H9 (cell line): ENCODE measurements at places on chromosomes 5 and 9. TPM values are rescaled to one million over a fixed set of nuclear protein-coding genes. Genes with fewer than 3 reads are reported as not detected.

DNA sequence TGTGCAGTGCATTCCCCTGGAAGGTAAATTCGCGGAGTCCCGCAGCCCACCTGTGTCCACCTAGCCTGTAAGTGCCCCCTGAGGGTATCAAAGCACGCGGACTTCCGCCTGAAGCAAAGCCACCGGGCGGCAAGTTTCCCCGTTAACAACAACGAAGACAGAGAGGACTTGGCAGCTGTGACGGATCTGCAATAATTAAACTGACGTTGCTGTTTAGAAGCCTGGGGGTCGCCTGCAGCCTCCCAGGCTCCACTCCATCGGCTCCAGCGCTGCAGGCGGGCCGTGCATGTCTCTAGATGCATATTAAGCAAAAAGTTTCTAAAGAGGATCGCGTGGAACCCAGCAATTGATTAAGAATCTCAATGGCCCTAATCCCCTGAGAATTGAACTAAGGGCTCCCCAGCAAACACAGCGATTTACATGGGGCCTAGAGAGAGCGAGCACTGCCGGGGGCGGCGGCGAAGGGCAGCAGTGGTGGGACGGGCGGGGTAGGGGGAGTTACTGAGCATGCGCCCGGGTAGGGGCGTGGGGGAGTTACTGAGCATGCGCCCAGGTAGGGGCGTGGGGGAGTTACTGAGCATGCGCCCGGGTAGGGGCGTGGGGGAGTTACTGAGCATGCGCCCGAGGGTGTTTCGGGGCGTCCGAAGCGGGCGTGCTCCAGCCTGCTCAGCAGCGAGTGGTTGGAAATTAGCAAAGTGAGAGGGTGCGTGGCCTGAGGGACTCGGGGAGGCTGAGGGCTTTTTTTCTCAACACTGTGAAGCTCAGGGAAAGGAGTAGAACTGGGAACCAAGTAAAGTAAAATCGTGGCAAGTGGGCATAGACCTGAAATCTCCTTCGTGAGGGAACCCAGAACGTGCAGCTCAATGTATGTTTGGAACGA, 255.2 kb downstream of the DOCK8 start:
- peak; percentile 92 for DNase-seq

The FOXD4L5 gene
- 0.13 TPM in 1 of 2 replicates, not detected in the other for total RNA-seq

GRCh38 chr9:91515074-91515687, 91.5 kb upstream of the NFIL3 start:
- no peak for DNase-seq

DNA sequence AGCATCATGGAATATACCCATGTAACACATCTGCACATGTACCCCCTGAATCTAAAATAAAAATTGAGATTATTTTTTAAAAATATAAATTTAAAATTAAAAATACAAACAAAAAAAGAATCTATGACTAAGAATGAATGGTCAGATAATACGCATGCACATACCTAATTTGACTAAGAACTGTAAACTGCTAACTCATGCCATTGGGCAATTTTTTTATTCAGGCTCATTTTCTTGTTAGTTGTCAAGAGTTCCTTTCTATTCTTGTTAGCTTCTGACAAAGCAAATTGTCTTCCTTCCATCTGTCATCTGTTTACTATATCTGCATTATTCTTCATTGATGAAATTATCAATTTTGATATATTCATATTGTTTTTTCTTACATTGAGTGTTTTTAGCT, 69.5 kb upstream of the HAND1 start:
- DNase-seq: no peak

GRCh38 chr9:68669218-68669617, 35.8 kb upstream of the PIP5K1B start:
- no peak for DNase-seq

DNA sequence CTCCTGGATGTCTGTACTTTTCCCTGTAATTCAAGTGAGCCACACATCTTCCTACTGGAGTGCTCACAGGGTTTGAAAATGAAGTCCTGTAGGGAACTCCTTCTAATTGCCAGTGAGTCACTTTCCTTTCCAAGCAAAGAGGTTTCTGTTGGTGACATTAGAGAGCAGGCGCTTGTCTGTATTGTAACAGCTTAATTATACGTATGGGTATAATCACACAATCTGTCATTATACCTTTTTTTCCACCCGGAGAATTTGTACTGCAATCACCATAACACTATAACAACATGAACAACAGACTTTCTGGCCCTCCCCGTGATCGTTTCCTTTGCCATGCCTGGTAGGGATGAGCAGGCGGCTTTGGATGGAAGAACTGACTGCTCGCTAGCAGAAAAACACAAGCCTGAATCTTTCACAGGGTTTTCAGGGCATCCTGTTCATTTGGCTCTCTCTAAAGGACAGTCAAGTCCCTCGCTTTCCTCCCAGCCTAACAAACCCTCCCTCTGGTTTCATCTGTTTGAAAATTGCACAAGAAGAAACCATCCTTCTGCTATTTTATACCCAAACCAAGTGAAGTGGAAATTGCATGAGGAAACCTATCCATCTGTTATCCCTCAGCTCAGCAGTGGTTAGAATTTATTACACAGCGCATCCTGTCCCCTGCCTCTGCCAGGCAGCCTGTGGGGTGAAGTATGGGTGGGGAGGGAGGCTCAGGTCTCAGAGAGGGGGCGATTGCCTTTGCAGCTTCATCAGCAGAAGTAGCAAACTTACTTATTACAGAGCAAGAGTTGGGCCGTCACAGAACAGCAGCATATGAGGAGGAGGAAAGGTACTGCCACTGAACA, 307.0 kb upstream of the TLE4 start:
- DNase-seq: no peak

DNA sequence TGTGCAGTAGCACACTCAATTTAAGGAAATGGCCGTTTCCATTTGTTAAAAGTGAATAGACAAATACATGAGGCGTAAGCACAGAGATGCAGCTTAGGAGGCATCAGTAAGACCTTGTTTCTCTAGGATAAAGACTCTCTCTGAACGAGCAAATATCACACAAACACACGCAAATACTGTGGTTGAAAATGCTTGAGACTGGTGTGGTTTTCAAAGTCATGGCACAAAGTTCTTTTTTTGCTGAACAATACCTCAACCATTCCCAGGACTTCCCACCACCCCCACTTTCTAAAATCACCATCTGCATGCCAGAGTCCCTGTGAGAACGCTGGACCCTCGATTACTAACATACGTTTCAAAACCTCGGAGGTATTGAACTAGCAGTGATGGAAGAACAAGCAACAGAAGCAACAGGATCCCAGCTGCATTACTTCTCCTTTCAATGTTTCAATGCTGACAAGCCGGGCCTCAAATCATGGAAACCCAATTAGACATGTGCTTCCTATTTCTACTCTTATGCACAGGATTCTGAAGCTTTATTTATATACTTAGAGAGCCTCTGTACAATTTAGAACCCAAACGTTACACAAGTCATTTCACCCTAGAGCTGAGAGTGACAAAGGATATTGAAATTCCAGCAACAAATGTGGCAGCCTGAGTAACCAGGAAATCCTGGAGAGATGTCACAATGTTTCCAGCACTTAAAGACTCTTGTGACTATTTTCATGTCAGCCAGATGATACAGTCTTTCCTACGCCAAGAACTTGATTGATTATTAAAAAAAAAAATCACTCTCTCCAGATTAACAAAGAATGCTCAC, 63.9 kb downstream of the CDC14B start:
- no peak for DNase-seq

- DNase-seq: no peak
These were observed 159.1 kb downstream of the LRRC70 start for GRCh38 chr5:62737766-62738165.

- no peak for DNase-seq
These were observed 30.4 kb upstream of the NOTCH1 start for GRCh38 chr9:136576269-136576626.

DNA sequence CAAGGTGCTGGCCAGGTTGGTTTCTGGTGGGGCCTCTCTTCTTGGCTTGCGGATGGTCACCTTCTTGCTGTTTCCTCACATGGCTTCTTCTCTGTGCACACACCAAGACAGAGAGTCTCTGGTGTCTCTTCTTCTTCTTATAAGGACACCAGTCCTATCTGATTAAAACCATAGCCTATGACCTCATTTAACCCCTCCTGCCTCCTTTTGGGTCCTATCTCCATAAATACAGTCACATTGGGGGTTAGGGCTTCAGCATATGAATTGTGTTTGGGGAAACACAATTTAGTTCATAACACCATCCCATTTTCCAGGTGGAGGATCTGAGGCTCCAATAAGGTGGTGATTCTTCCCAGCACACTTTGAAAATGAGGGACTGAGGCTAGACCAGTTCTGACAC, 80.4 kb downstream of the SPRY4 start:
- DNase-seq: no peak

The COX7C gene
- total RNA-seq: 1,292 and 1,315 TPM in 2 replicates

GRCh38 chr9:6149315-6149714, 66.3 kb upstream of the IL33 start:
- DNase-seq: no peak

The ROPN1L gene
- total RNA-seq: 0.37 TPM in 1 of 2 replicates, not detected in the other

- no peak for DNase-seq
These were observed at the start of gene PBX3 for GRCh38 chr9:125747053-125747764. TSS of gene PBX3 (plus strand) at chr9:125747373.

DNA sequence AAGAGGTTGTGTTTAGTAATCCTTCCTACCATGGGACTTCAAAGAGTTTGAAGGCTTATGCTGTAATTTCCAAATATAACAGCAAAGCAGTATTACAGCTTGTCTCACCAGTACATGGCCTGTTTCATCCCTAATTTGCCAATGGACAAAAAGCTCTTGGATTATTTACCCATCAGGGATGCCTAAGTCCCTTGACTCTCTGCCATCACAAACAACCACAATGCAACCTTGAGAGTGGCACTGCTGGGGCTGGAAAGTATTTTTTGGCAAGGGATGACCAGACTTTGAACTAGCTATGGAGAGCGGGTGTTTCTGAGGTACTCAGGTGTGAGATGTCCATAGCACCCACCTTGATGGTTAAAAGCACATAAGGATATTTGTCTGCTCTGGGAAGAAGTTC, 9.1 kb downstream of the MAMDC2 start:
- DNase-seq: no peak

DNA sequence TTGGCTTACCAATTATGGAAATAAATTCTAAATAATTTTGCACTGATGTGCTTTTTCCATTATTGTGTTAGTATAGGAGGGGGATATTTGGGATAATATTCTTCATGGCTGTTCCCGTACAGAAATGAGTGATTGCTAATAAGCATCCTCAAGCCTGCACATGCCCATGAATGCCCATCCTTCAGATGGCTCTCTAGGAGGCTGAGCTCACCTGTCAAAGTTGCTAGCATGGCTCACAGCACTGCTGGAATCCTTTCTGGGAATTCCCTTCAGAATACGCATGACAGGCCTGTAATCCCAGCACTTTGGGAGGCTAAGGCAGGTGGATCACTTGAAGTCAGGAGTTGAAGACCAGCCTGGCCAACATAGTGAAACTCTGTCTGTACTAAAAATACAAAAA, 124.1 kb downstream of the NXNL2 start:
- DNase-seq: no peak

The ADGRV1 gene
- 55.4 and 64.8 TPM in 2 replicates for total RNA-seq

GRCh38 chr5:96896806-96897205, 20.5 kb downstream of the ERAP2 start:
- no peak for DNase-seq

DNA sequence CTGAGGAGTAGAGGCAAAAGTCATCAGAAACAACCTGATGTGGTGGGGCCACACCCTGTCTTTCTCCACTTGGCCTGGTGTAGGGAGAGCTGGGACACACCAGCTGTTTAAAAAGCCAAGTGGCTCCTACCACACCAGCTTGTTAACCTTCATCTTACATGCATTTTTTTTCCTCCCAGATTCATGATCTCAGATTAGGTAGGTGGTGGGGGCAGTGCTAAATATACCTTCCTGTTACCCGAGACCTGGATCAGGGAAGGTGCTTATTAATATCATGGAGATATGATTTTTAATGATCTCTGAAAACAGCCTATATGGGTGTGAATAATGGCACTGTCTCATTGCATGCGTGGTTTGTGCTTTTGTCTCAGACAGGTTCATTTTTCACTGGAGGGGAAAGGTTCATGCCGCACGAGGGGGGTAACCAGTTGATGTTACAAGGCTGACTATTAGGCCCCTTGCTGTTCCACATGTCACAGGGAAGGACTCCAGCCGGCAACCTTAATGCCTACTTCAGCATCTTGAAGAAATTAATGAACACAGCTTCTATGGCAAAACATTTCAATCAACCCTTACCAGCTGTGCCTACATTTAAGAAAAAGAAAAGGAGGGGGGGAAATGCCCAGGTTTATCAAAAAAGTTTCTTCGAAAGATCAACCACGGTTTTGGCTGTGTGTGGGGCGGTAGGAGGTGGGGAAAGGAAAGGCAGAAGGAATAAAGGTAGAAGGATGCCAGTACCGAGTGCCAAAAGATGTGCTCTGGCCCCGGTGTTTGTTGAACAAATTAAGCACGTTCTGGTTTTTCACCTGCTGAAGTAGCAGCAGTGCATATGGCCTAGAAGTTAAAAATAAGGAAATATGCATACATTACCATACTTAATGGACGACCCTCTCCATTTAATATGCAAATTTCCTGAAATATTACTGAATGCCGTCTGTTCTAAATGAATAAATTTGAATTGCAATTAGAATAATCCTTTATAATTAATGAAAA, 185.4 kb downstream of the EBF1 start:
- no peak for DNase-seq

The KIF12 gene
- total RNA-seq: 1.8 and 3.3 TPM in 2 replicates

- no peak for DNase-seq
These were observed 137.6 kb downstream of the OLFM1 start for GRCh38 chr9:135224921-135225541.

GRCh38 chr9:21023861-21024260, 7.6 kb downstream of the HACD4 start:
- no peak for DNase-seq

The DMRTA1 gene
- 2.5 and 2.8 TPM in 2 replicates for total RNA-seq

DNA sequence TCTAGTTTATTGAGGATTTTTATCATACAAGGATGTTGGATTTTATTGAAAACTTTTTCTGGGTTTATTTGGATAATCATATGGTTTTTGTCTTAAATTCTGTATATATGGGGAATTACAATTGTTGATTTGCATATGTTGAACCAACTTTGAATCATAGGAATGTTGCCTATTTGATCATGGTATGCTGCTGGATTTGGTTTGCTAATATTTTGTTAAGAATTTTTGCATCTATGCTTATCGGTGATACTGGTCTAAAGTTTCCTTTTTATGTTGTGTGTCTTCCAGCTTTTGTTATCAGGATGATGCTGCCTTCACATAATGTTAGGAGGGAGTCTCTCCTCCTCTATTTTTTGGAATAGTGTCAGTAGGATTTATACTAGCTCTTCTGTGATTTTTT, 745.0 kb downstream of the PRELID2 start:
- DNase-seq: no peak

The NR5A1 gene
- 0.37 and 0.46 TPM in 2 replicates for total RNA-seq

The DNAJC18 gene
- total RNA-seq: 25.4 and 26.5 TPM in 2 replicates

- DNase-seq: no peak
These were observed 2.0 kb downstream of the GALNT12 start for GRCh38 chr9:98809311-98810101.

DNA sequence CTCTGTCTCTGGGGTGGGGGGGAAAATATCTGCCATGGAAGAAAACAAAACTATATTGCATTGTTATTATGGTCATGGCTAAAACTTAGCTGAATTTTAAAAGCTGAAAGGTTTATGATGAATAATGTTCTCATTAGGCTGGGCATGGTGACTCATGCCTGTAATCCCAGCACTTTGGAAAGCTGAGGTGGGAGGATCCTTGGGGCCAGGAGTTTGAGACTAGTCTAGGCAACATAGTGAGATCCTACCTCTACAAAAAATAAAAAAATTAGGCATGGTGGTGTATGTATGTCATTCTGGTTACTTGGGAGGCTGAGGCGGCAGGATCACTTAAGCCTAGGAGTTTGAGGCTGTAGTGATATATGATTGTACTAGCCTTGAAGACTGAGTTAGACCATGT, 44.5 kb downstream of the IPO11 start:
- no peak for DNase-seq
